ENCODE measurements at places on chromosomes 12 and 14. TPM values are rescaled to one million over a fixed set of nuclear protein-coding genes. Genes with fewer than 3 reads are reported as not detected.

The GPR84 gene
- total RNA-seq, result not detected

The HOXC6 gene
- total RNA-seq, result 20.8 TPM

The SLCO1B1 gene
- total RNA-seq, result not detected

The AJUBA gene
- total RNA-seq, result 43.6 TPM

The RILPL2 gene
- total RNA-seq, result 1.9 TPM

The SLCO1A2 gene
- total RNA-seq, result not detected

The RFLNA gene
- total RNA-seq, result 1.1 TPM
